ENCODE measurements at places on chromosomes 3 and 15.

DNA sequence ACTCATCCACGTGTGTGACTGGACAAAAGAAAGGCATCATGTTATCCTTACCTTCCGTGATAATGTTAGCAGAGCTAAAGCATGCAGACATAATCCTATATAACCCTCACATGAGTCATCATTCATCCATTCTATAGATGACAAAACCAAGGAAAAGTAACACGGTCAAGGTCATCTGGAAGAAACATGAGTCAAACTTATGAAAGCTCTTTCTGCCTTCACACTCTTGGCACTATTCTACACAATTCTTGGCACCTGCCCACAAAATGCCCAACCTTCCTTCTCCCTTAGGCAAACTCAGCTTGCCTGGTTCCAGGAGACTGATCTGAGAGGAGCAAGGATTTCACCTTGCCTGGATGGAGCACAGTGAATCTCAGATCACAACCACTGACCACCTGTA lies 66.9 kb downstream of the PRICKLE2 start:
- no peak for DNase-seq

- no peak for DNase-seq
Measured at GRCh38 chr3:28476194-28476593, 127.6 kb upstream of the AZI2 start.

- DNase-seq = no peak
Measured at GRCh38 chr3:167507954-167508353, 34.1 kb upstream of the SERPINI2 start.

GRCh38 chr15:40334941-40335795 lies 5.6 kb downstream of the CCDC9B start:
- no peak for DNase-seq

- DNase-seq = no peak
Measured at GRCh38 chr15:61651267-61651666, 409.0 kb downstream of the VPS13C start.

DNA sequence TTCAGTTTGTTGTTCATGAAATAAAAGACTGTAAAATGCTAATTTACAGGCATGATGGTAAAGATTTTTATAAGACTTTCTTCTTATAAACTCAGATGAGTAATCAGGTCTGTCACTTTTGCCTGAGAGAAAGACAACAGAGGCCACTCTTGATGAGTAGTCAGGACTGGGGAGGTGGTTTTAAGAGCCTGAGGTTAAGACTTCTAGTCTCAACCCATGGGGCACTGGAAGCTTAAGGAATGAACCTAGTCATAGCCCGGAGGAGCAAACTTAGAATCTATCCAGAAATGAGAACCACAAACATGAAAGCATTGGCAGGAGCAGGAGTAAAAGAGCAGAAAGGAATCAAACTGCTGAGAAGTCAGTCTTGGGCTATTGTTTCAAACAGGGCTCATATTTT lies 846.3 kb upstream of the ARPP21 start:
- DNase-seq = no peak

- no peak for DNase-seq
Measured at GRCh38 chr15:76336254-76337058, at the start of gene ISL2. ISL2 (plus strand) TSS chr15:76336773; CDS start chr15:76336884, 111 bp downstream.

- DNase-seq = no peak
Measured at GRCh38 chr3:99607151-99607550, 31.2 kb upstream of the COL8A1 start.

- DNase-seq = no peak
Measured at GRCh38 chr15:34755419-34755773, 598 bp upstream of the GJD2 start.

DNA sequence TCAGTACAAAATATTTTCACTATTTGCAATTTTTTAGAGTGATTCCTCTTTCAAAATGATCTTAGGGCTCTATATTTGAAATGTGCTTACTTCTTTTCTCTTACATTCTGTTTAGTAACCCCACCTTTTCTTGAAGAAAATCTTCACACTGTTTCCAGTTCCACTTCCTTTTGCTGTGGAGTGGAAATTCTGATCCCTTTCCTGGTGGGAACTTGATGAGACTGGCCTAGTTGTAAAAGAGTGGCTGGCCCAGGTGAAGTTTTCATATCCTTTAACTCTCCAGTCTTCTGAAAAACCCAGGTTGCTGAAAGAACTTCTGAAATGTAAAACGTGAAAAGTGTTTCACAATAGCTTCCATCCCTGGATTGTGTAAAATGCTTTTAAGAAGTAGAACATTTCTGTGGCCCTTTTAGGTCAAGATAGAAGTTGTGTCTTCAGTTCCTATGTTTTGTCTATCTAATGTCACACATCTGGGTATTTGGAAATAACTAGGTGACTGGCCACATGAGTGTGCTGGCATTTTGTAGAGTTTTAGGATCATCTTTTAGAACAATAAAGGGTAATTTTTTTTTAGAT lies 84.8 kb upstream of the LRIG1 start:
- no peak for DNase-seq

- no peak for DNase-seq
Measured at GRCh38 chr15:78629031-78629715, 8.4 kb upstream of the CHRNA3 start.

DNA sequence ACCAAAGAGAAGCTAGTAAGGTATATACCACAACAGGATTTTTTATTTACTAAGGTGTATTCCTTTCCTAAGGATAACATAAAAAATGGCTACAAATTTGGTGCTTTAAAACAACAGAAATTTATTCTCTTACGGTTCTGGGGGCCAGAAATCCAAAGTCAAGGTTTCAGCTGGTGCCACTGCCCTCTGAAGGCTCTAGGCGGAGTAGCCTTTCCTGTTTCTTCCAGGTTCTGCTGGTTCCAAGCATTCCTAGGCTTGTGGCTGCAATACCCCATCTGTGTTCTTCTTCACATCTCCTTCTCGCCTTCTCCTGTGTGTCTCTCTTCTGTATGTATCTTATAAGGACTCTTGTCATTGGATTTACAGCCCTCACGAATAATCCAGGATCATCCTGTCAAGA lies 549.9 kb downstream of the GRM7 start:
- DNase-seq = no peak

- no peak for DNase-seq
Measured at GRCh38 chr3:49020330-49021212, 1.4 kb upstream of the NDUFAF3 start.

DNA sequence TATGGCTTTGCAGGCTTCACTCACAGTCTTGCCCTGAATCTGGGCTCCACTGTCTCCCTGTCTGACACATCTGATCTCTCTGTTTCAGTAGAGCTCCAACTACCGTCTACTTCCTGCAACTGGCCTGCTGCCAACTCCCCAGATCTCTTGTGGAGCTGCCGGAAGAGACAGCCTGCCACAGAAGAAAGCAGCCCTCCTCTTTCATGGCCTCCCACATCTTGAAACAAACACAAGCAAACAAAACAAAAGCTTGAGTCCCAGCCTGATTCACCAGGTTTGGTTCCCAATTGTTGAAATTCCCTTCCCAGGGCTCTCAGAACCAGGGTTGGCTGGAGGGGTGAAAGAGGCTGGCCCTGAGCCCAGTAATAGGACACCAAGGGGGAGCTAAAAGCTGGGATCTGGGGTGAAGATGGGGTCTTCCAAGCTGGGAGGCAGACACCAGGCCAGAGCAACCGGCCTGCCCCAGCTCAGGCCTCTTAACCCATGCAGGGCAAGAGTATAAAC lies 55.3 kb upstream of the CA12 start:
- peak; percentile 49 for DNase-seq

- DNase-seq = no peak
Measured at GRCh38 chr3:112633757-112634156, 7.2 kb downstream of the CCDC80 start.

- DNase-seq = no peak
Measured at GRCh38 chr3:70233112-70233511, 79.3 kb downstream of the MDFIC2 start.

DNA sequence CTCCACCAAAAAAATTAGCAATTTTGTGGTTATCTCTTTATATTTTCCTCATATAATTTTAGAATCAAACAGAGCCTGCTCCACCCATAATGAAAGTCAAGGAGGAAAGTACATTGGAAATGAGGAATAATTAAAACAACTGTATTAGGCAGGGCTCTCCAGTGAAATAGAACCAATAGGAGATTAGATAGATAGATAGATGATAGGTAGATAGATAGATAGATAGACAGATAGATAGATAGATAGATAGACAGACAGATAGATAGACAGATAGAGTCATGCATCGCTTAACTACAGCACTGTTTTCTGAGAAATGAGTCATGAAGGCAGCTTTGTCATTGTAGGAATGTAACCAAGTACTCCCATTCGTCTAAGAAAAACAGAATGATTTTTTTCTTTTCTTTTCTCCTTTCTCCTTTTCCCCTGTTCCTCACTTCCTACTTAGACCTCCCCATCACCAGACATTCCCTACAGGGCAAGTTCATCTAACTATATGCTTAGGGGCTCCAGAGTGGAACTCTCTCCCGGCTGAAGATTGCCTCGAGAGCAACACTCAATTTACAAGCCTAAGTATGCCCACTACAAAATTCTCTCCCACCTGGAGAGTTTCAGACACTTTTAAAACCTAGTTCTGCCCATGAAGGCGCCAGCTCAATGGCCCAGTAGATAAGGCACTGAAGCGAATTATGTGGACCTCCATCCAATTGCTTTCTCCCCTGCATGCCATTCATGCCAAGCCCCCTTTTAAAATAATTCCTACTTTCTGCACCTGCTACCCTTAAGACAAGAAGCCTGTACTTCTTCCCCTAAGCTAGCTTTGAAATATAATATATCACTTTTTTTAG lies 53.3 kb upstream of the LIPC start:
- no peak for DNase-seq

DNA sequence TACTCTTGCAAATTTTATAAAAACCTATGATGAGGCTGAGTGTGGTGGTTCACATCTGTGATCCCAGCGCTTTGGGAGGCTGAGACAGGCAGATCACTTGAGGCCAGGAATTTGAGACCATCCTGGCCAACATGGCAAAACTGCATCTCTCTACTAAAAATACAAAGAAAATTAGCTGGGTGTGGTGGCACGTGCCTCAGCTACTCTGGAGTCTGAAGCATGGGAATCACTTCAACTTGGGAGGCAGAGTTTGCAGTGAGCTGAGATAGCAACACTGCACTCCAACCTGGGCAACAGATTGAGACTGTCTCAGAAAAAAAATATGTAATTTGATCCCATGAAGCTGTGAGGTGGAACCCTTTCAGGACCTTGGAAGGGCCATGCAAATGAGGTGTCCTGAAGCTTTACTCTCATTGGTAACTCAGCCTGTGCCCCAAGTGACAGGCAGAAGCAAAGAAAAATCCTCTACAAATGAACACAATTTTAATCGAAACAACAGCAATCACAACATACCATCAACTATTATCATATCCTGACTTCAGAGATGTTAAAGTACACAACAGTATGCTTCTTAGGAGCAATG lies 84.6 kb upstream of the CDV3 start:
- no peak for DNase-seq

DNA sequence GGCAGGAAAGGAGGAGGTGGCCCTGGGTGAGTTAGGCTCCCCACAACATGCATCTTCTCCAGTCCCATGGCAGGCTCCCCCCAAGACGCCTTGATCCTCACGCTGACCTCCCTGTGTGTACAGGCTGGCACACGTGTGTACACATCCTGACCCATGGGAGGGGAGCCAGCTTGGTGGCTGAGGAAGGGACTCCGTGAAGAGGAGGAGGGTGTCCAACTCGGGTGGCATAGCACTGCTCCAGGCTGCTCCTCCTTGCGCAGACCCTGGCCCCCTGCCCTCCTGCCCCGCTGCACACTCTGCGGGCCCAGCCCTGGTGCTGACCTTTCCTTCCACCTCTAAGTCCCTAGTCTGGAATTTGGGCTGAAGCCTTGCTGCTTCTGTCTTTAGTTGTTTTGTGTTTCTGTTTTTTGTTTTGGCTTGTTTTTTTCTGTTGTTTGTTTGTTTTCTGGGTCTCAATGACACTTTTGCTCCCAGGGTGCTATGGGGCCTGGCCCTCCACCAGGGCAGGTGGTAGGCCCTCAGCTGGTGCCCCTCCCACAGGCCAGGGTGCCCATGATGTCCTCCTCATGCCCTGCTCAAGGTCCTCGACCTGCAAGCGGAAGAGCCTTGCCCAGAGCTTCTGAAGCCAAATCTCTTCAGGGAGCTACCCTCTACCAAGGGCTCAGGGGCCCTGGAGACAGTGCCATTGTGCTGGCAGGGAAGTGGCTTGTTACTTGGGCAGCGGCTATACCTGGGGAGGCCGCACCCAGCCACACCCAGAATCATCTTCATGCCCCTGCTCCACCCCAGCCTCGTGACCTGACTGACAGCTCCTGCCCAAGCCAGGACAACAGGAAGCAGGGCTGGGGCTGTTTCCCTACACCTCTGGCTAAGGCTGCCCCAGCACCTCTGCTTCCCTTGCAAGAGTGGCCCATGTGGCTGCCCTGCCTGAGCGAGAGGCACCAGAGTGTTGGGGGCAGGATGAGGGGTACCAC lies 5.1 kb downstream of the EPHB3 start:
- DNase-seq = no peak

GRCh38 chr3:150635526-150635925 lies 32.4 kb downstream of the SELENOT start:
- no peak for DNase-seq

GRCh38 chr3:184611607-184612281 lies 50.2 kb downstream of the EPHB3 start:
- no peak for DNase-seq

- DNase-seq = no peak
Measured at GRCh38 chr3:9940746-9941145, 7.1 kb downstream of the CRELD1 start.

DNA sequence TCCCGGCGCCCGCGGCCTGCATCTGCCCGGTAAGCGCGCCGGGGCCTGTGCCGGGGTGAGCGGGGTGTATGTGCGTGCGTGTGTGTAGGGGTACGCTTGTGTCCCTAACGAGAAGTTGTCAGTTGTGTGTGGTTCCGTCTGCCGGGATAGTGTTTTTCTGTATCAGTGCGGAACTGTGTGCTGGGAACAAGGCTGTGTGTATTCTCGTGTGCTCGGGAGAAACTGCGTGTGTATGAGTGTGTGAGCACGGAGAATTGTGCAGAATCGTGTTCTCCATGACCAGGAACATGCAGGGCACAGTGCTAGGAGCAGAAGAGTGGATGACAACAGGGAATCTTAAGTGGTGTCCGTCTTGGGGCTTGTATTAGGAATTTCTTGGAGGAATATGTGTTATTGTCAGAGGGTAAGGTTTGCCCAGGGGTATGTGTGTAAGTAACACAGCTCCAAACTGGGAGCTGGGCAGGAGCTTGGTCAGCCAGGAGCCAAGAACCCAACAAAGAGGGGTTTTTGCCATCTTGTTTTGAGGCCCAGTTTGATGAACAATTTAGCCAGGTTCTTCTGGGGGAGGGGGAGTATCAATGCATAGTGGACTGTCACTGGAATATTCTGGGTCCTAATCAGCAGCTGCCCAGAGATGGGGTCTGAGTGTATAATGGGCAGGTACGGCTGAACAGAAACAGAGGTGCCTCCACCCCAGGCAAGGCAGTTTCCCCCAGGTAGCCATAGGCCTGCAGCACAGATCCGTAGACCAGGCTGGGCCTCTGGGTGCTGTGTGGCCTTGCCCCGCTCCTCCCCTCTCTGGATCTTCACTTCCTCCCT lies 2.1 kb downstream of the ISL2 start:
- DNase-seq = no peak

- no peak for DNase-seq
Measured at GRCh38 chr15:82978438-82978837, 7.6 kb upstream of the RAMAC start.

DNA sequence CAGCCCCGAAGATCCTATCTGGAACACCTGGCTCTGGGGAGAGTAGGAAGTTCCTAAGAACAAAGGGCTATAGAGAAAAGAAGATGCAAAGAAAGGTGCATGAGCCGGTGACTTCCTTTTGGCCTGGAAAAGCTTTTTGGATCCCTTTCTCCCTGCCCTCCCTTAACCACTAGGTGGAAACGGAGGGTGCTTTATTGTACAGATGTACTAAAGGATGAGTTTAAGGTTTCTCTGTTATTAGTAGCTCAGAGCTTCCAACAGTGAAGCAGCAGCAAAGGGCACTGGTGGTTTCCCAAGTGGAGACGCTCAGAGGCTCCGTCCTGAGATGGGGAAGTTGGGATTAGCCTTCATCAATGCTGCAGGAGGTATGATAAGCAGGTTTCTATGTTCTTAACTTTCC lies 5.9 kb upstream of the ADGRG7 start:
- no peak for DNase-seq

Data from activated CD8-positive, alpha-beta memory T cell treated with anti-CD3 and anti-CD28 coated beads for 1 hour (primary cell).